ENCODE measurements at places on chromosomes 7 and 10.

- no peak for DNase-seq
Observed at GRCh38 chr7:51592842-51593599, 276.4 kb upstream of the COBL start.

GRCh38 chr7:103856929-103857328, 132.5 kb downstream of the RELN start:
- DNase-seq = peak; percentile 51

- DNase-seq = no peak
Observed at GRCh38 chr10:110528224-110528996, 30.7 kb downstream of the DUSP5 start.

GRCh38 chr7:91247500-91247899, 16.7 kb upstream of the FZD1 start:
- no peak for DNase-seq

- no peak for DNase-seq
Observed at GRCh38 chr7:124072603-124073309, 39.9 kb upstream of the TMEM229A start.

- DNase-seq = no peak
Observed at GRCh38 chr7:150451833-150452461, 1.5 kb downstream of the GIMAP8 start.
